NCI-H1417 (cell line): ENCODE measurements at places on chromosomes 3 and 15.
A peak's percentile ranks its signal among the peaks of the same experiment; 100 is the strongest.

DNA sequence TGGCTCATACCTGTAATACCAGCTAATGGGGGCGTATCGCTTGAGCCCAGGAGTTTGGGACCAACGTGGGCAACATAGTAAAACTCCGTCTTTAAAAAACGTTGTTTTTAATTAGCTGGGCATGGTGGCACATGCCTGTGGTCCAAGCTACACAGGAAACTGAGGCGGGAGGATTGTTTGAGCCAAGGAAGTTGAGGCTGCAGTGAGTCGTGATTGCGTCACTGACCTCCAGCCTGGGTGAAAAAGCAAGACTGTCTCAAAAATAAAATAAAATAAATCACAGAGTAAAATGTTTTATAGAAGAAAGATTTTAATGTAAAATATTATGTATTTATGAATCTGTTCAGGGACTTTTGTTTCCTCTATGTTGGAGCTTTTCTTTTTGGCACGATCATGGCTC lies 15.3 kb upstream of the STRIT1 start:
- no peak for DNase-seq

- DNase-seq: peak; percentile 48
Measured at GRCh38 chr3:13495921-13496723, 16.0 kb downstream of the HDAC11 start.

DNA sequence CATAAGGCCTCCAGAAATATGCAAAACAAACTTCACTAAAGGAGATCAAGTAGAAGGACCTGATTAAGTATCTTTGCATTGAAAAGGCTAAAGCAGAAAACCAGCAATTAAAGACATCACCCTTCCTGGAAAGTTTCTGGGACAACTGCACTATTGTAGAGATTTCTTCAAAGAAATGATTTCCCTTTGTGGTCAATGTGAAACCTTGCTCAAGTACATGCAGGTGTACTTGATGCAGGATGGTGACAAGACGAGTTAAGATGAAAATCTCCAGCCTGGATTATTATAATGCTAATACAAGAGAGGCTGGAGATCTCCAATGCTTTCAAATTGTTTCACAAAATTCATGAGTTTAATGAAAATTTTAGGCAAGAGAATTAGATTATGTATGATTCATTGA lies 208.4 kb downstream of the TIGIT start:
- DNase-seq: no peak

DNA sequence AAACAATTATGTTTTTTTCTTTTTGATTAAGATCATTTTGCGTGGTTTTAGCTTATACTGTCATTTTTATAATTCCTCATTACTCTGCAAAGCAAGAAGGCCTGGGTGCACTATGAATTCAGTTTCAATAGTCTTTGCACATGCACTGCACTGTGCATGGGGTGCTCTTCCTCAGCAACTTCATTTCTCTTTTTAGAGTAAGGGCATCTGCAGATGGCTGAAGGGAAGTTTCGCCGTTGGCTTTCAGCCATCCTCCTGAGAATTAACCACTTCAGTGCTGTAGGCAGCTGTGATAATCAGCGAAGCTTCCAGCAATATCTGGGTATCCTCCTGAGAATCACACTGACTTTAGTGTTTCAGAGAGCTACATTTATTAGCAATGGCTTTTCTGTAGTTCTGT lies 284.8 kb downstream of the GBE1 start:
- no peak for DNase-seq

DNA sequence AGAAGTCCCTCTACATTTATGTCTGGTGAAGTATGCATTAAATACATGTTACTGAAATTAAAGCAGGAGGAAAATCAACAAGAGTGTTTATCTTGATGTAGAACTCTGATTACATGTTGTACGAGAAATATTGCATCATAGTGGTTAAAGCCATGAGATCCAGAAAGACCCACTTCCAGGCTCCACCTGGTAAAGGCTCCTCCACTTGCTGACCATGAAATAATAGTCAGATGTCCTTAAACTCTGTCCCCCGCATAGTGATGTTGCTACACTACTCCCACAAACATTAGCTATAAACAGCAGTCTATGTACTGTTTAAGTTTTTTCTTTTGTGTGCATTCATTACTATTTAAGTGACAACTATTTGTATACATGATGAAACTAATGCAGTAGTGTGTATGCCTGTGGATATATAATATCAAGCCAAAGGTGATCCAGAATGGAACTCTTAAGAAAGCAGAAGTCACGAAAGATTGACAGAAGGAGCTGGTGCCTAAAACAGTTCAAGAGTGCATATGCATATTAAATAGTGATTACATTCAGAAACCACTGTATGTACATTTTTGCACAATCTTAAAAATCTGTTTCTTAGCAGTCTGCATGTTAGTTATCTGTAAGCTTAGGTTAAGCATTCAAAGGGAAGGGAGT lies 264.4 kb upstream of the KCNMB2 start:
- no peak for DNase-seq

DNA sequence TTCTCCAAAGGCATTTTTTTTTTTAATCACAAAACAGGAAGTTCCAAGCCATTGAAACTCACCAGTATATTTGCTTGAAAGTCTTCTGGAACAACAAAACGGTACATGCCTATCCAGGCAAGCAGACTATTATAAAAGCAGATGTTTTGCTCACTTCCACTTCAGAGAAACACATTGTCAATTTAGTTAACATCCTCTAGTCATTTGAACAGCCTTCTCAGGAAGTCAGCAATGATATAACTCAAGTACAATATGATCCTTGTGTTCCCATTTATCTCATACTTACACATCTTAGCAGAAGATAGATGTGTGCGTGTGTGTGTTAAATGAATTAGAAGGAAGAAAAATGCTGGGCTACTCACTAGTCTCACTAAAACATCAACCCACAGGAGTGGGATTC lies 30.4 kb downstream of the MECOM start:
- DNase-seq: no peak

- no peak for DNase-seq
Measured at GRCh38 chr3:16490062-16490619, 23.4 kb downstream of the RFTN1 start.

DNA sequence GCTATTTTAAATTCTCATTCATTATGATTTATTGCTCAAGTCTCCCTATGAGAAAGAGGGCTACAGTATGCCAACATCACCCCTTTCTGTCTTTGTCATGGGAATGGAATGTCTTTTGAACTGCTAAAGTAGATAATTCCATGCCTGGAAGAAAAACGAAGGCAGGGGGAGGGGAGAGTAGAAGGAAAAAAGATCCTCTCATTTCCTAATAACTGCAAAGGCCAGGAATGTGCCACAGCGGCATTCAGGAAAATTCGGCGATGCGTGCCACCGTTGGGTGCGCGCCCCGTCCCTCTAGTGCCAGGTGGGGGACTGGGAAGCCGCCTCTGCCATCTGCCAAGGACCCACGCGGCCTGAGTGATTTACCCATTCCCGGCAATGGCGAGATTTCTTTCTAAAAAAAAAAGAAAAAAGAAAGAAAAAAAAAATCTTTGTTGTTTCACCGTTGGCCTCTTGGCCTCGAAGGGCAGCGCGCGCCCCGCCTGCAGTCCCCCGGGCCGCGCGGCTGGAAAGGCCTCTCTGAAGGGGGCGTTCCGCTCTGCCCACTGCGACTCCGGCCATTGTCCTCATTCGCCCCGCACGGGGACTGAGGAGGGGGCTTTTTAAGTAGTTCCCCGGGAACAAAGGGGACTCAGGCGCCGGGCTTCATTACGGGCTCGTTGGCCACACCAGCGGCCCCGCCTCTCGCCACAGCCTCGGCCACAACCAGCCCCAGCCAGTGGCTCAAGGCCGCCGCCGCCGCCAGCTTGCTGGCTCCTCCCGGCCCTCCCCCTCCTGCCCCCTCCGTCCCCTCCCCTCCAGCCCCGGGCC lies 54.5 kb downstream of the CPN2 start:
- no peak for DNase-seq

DNA sequence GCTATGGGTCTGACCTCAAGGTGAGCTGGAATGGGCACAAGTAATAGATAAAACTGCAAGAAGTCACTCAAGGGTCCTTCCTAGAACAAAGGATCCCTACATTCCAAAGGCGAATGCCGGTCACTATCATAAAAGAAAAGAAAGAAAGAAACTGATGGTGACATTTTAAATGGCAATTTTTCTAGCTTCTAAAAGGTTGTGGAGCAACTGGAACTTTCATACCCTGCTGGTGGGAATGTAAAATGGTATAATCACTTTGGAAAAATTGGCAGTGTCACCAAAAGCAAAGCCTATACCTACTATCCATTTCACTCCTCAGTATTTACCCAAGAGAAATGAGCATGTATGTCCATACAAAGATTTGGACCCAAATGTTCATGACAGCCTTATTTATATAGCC lies 4.2 kb downstream of the CCRL2 start:
- DNase-seq: no peak

- no peak for DNase-seq
Measured at GRCh38 chr15:99053380-99054024, 45.9 kb upstream of the PGPEP1L start.

- DNase-seq: no peak
Measured at GRCh38 chr3:139830817-139831216, 104.2 kb upstream of the CLSTN2 start.

DNA sequence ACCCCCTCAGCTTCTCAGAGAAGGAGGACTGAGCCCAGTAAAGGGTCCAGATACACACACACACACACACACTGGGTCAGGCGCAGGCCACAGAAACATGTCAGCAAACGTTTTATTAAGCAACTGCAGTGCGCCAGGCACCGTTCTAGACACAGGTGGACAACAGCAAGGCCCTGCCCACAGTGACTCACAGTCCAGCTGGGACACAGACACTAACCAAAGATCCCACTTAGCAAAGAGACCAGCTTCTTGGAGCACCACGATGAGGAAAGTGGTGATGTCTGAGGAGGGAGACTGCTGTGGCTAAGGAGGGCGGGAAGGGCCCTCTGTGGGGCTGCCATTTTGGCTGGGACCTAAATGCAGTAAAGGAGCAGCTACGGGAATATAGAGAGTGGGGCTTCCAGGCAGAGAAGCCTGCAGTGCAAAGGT lies 2.8 kb upstream of the VILL start:
- no peak for DNase-seq
